Stimulated activated CD8-positive, alpha-beta memory T cell treated with anti-CD3 and anti-CD28 coated beads, Interleukin-7, amount 100 ng/mL, for 4 hours (primary cell): ENCODE measurements at places on chromosomes 3 and 15.

GRCh38 chr3:26960382-26960781 is 337.8 kb downstream of the LRRC3B start:
- DNase-seq = no peak

DNA sequence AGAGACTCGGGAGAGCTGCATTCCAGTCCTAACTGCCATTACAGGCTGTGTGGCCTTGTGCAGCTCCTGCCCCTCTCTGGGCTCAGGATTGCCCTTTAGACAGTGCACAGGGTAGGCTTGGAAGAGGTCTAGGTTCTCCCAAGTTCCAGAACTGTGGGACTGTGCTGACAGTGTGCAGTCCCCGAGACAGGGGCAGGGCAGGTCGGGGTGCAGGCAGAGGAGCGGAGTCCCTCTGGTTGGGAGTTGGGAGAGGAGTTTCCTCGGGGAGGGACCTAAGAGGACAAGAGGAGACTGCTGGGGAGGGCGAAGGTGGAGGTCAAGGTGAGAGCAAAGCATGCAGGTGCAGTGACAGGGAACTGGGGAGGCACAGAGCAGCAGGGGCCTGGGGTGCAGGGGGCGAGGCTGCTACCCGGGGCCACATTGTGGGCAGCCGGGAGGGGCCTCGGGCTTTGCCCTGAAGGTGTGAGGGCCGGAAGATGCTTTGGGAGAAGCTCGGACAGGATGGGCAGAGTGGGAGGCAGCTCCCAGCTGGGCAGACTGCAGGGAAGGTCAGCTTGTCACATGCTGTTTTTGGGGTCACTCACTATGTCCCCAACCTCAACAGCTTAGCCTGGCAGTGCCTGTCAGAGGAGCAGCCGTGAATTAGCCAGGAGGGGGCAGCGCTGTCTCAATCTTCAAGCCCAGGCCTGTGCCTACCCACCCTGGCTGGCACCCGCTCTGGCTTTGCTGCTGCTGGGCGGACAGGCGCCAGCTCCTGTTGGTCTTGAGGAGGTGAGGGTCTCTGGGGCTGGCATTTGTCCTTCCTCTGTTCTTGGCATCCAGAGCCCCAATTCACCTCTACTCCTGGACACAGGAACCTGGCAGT is 15.4 kb upstream of the CSPG4 start:
- DNase-seq = peak; percentile 40

- no peak for DNase-seq
These were observed 15.8 kb downstream of the TP63 start for GRCh38 chr3:189646853-189647542.

DNA sequence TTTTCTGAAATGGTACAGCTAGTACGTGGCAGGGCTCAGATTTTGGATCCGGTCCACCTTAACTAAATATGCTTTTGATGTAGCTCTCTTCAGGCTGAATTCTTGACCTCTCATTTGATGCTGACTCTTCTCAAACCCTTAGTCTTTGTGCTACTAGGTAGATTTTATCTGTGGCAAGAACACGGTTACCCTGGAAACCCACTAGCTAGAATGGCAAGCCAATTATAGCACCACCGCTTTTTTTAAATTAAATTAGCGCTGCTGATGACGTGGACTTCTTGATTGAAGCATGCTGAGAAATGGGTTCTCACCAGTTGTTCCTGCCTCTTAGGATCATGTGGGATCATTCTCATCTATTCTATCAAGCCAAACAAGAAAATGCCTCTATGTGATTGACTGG is 421.5 kb downstream of the LPP start:
- DNase-seq = no peak

DNA sequence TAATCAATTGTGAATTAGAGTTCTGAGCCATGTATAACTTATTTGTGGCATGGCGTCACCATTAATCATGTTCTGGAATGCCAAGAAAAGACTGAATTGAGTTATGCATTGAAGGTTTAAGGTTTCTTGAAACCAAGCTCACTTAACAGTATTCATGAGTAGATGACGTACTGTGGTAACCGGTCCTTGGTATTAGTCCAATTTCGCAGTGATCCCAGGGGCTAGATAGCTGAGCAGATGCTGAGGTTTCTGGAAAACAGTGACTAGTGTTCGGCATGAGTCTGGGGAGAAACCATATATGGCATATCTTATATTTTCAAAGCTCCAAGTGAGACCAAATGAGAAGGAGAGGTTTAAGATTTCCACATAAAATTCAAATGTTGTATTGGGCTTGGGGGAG is 218.3 kb upstream of the LYSMD4 start:
- no peak for DNase-seq
